ENCODE measurements at places on chromosomes 7 and 10.

DNA sequence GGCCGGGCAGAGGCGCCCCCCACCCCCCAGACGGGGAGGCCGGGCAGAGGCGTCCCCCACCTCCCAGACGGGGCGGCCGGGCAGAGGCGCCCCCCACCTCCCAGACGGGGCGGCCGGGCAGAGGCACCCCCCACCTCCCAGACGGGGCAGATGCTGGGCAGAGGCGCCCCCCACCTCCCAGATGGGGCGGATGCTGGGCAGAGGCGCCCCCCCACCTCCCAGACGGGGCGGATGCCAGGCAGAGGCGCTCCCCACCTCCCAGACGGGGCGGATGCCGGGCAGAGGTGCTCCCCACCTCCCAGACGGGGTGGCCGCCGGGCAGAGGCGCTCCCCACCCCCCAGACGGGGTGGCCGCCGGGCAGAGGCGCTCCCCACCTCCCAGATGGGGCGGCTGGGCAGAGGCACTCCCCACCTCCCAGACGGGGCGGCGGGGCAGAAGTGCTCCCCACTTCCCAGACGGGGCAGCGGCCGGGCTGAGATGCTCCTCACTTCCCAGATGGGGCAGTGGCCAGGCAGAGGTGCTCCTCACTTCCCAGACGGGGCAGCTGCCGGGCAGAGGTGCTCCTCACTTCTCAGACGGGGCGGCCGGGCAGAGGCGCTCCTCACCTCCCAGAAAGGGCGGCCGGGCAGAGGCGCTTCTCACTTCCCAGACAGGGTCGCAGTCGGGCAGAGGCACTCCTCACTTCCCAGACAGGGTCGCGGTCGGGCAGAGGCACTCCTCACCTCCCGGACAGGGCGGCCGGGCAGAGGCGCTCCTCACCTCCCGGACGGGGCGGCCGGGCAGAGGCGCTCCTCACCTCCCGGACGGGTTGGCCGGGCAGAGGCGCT is 53.6 kb downstream of the ENTPD1 start:
- no peak for DNase-seq

- DNase-seq: no peak
Observed at GRCh38 chr7:101066833-101067177, 18.5 kb upstream of the TRIM56 start.

- no peak for DNase-seq
Observed at GRCh38 chr10:48778193-48778857, 93.7 kb downstream of the WDFY4 start.

- no peak for DNase-seq
Observed at GRCh38 chr10:49310460-49310859, 11.5 kb downstream of the C10orf71 start.

DNA sequence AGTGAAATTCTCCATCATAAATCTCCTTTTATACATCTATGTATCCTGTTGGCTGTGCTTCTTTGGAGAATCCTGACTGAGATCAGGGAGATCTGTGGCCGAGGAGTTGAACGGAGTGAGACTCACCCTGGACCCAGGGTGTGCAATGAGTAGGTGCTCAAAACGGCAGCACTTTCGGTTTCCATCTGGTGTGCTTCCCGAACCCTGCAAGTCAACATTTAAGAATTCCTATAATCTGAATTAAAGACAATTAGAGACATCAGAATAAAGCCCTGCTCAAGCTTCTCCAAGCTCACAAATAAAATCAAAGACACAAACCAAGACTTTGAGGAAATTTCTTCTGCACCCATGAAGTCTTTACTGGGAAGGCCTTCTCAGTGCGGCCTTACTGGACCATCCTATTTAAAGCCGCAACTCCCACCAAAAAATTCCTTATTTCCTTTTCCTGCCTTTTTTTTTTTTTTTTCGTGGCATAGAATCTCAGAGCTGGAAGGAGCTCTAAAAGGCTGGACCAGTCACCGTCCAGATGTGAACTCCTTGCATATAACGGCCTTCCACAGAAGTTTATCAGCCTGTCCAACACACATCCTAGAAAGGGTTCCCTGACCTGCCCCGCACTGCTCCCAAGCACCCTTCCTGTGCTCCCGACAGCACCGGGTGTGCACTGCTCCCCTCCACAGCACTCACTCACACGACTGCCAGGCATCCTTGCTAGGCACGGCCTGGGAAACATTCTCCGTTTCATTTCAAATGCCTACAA is 29.7 kb downstream of the GNA12 start:
- no peak for DNase-seq
